Stimulated activated CD8-positive, alpha-beta memory T cell treated with anti-CD3 and anti-CD28 coated beads, Interleukin-4, amount 100 ng/mL, for 4 hours (primary cell): ENCODE measurements at places on chromosomes 4 and X.

DNA sequence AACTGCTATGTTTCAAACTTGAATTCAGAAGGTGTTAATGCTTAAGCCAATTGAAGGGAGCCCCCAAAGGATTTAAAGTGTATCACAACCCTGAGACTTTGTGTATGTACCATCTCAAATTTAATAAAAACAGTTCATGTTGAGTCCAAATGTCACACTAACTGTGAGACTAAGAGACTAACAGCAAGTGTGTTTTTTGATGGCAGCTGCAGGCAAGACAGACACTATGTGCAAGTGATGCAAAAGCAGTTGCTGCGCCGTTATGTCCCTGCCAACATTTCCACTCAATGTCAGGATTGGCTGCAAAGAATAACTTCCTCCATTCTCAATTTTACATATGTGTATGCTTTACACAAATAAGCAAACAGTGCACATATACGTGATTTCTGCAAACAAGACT, 594.6 kb downstream of the IL15 start:
- DNase-seq: no peak

DNA sequence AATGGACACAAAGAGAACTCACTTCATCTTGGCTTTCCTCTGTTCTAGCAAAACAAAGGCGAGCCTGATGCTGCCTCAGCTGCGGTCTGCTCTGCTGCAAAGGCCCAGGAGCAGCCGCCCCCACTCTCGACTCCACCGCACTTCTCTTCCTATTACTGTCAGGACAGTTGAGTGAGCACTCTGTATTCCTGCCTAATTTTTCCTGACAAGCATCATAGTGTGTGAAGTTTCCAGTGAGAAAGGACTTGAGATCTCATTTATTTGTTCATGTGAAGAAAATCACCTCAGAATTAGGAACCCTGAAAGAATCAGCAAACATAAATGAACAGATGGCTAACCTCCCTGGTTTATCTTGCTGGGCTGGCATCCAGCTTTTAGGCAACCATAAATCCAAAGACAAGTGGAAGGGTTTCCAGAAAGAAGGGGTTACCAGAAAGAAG, 15.6 kb downstream of the SCARB2 start:
- DNase-seq: no peak

- DNase-seq: no peak
Observed at GRCh38 chr4:80154545-80154933, 42.8 kb upstream of the PRDM8 start.

DNA sequence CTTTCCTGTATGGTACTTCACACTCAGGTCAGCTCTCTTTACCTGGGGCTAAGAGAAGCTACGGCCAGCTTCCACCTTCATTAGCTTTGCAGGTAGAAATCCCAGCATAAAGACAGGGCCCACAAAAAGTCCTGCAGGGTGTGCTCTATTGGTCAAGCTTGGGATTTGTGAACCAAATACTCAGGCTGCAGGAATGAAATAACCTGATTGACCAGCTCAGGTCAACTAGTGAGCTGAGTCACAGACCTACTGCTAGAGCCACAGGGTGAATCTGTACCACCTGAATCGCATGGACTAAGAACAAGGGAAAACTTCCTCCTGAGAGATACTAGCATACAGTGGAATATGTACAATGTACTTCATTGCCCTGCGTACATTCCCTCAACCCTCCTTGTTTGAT, 172.2 kb downstream of the HHIP start:
- no peak for DNase-seq

GRCh38 chr4:114694770-114695169, 96.2 kb downstream of the UGT8 start:
- no peak for DNase-seq

DNA sequence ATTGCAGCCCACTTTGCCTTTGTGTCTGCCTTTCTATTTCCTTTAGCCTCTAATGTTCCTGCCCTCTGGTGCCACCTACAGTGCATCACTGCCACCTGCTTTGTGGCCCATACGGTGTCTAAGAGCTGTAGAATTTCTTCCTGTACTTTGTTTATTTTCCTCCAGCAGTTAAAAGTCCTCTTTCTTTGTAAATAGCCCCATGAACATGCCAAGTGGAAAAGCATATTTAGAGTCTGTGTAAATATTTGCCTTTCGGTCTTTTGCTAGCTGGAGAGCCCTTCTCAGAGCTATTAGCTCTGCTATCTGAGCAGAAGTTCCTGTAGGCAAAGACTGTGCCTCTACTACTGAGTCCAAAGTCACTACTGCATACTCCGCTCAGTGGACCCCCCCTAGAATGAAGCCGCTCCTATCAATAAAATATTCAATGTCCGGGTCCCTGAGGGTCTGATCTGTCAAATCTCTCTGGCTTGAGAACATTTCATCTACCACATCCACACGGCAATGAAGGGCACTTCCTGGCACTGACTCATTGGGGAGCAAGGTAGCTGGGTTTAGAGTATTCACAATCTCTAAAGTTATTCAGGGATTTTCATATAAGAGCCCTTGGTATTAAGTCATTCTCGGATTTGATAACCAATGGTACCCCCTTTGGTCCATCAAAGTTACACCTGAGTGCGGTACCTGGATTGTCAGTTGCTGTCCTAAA, 36.3 kb downstream of the SULT1E1 start:
- no peak for DNase-seq

GRCh38 chrX:41718481-41719235, 5.3 kb upstream of the GPR82 start:
- DNase-seq: no peak

DNA sequence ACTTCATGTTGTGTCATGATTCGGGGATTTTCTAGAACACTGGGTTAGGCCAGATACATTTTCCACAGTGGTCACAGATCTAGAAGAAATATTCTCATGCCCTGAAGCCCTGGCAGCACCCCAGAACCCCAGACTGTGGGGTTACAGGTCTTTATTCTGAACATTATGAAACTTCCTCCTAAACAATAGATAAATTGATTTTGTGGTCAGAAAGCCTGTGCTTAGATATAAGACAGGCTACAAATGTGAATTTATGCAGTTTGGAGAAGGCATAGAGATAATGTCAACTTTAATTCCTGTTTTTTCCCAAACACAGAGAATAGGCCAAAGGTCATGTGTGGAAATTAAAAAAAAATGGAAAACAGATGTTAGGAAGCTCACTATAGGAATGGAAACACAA, 492.9 kb downstream of the SPRY1 start:
- DNase-seq: no peak

- DNase-seq: no peak
Observed at GRCh38 chr4:70531981-70532380, 13.6 kb downstream of the AMTN start.

DNA sequence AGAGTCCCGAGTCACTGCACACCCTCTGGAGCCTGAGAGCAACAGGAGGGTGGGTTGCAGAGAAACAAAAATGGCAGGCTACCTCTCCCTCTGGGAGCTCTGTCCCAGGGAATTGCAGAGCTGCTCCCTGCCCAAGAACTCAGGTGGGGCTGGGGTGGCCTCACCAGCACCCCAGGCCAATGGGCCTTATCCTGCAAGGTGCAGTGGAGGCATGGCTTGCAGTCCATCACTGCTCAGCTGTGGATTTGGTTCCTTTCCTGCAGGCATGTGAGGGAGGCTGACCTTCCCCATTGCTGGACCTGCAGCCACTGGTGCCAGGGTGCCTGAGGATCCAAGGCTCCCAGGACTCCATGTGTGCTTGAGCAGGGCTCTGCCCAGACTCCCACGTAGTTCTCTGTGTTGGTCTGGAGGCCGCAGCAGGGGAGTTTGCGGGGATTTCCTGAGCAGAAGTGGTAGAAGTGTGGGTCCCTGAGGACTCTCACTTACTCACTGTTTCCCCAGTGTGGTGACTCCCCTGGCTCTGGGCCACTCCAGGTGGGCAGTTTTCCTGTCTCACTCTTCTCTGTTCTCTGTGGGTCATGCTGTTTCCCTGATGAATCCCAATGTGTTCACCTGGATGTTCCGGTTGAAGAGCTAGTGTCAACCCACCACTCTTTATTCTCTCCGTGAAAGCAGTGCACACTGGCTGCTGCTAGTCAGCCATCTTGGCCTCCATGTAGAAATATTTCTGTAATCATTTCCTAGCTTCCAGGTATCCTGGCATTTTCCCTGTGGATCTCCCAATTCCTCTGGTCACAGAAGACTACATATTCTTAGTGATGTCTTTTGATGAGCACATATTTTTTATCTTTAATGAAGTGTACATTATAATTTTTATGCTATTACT, 82.3 kb downstream of the ARHGAP24 start:
- no peak for DNase-seq

GRCh38 chr4:52979020-52979419, 116.9 kb downstream of the RASL11B start:
- no peak for DNase-seq

DNA sequence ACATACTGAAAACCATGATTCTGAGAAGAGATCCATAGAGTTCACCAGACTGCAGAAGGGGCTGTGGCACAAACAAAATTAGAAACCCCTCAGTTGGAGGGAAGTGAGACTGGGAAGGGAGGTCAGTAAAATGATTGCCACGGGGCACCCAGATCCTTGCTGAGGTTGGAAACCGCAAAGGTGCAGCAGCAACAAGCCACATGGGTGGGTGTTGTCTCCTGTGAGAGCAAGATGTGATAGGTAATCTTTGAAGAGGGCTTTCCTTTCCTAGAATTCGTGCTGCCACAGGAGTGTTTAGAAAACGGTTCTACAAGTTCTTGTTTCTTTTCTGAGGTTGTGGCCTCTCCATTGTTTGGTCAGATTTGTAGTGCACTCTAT, 85.5 kb downstream of the NFKB1 start:
- no peak for DNase-seq

DNA sequence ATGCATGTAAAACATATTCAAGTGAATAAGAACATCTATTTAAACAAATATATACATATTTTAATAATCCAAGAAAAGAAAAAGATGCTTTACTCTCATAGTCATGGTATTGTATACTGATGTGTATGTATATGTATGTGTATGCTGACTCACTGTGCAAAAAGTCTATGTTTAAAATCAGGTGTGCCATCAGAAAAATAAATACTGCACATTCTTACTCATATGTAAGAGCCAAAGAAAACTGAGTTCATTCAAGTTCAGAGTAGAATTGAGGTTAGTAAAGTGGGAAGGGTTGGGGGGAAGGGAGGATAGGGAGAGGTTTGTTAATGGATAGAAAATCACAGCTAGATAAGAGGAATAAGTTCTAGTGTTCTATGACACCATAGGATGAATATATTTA, 403.9 kb upstream of the SMIM31 start:
- no peak for DNase-seq

GRCh38 chr4:173174184-173174583, 5.6 kb downstream of the GALNT7 start:
- no peak for DNase-seq

GRCh38 chrX:111151764-111152163, 55.8 kb downstream of the PAK3 start:
- DNase-seq: no peak

DNA sequence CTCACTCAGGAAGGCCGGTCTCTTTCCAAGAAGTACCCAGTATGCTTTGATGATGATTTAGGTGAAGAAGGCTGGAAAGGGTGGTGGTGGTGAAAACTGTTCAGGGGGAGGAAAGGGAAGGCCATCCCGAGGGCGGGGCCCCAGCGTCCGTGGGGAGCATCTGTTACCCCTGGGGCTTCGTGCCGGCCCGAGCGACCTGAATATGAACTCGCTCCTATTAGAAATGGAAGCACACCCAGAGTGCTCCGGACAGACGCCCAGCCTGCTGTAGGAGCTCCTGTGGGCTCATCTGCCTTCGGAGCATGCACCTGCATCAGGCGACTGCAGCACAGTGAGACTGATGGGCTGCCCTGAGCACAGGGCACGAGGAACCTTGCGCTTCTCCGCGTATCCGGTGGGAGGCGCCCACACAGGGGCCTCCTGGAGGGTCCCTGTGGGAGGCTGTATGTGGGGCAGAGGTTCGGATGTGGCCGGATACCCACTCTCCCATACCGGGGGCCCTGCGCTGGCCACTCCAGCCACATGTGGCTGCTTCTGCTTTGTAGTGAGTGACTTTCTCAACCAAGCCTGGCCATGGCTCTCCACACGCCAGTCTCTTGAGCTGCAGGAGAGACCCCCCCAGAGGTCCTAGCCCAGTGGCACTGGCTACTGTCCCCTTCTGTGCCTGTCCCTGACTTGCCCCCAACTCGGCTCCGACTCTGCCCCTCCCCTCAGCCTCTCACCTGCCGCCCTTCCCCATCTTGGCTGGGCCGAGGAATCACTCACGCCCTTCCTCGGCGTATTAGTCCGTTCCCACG, 36.7 kb downstream of the FGFRL1 start:
- no peak for DNase-seq

DNA sequence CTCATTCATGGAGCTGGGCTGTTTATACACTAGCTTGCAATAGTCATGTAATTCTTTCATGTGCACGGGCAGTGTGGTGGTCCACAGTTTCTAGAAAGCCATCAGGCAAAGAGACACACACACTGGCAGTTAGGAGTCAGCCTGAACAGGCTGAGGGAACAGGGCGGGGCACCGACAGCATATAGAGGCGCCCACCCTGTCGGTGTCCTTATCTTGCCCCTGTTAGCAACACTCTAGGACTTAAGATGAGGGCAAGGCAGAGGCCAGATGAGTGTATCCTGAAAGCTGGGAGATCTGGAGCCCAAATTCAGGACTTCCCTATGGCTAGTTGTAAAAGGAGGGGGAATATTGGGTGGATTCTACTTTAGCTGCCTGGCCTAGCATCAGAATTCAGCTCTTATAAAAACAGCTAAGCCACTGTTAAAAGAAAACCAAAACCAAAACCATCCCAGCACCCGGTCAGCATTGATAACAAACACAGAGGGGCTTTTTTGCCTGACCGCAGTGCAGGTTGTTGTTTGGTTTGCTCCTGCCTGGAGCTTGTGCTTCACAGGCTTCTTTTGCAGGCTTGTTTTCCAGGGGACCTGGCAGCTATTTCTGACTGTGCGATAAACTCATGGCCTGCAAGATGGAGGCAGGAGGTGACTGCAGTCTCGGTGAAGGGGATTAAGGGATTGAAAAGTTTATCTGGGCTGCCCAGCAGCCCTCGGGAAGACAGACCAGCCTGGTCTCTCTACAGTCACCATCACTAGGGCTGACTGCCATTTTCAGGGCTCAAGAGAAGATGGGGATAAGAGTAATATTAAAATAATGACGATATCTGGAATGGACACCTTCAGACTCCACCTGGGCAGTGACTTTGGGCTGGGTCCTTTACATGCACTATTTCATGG, 638.9 kb downstream of the MID1IP1 start:
- DNase-seq: no peak

GRCh38 chrX:93259029-93259428, 414.3 kb downstream of the NAP1L3 start:
- DNase-seq: no peak

- no peak for DNase-seq
Observed at GRCh38 chr4:141240671-141241070, 20.0 kb downstream of the ZNF330 start.
